ENCODE measurements at places on chromosomes 1 and 21. TPM values are rescaled to one million over a fixed set of nuclear protein-coding genes. Genes with fewer than 3 reads are reported as not detected.

LCK gene
- total RNA-seq: 11.5 TPM

ADGRL4 gene
- total RNA-seq: 9.3 TPM

PTCH2 gene
- total RNA-seq: 1.9 TPM

EXO1 gene
- 1.8 TPM for total RNA-seq

KRTAP11-1 gene
- total RNA-seq: 0.23 TPM

MARK1 gene
- 5.1 TPM for total RNA-seq

SH2D2A gene
- 5.4 TPM for total RNA-seq

NUAK2 gene
- 6.7 TPM for total RNA-seq

KMO gene
- total RNA-seq: 0.83 TPM

SPAG17 gene
- 2.7 TPM for total RNA-seq

LRRC71 gene
- total RNA-seq: 0.23 TPM

POU2F1 gene
- 12.5 TPM for total RNA-seq

C1orf141 gene
- total RNA-seq: not detected

AQP10 gene
- total RNA-seq: 0.32 TPM

AKR1A1 gene
- total RNA-seq: 175 TPM

RHD gene
- not detected for total RNA-seq

KCNJ9 gene
- not detected for total RNA-seq

MSH4 gene
- 0.32 TPM for total RNA-seq
